Activated CD4-positive, alpha-beta T cell treated with anti-CD3 and anti-CD28 coated beads, Interleukin-2, amount 10 ng/mL, durations not matched to agents 7 days and 5 days (primary cell): ENCODE measurements at places on chromosomes 16 and 17.
A peak's percentile ranks its signal among the peaks of the same experiment; 100 is the strongest.

- no peak for DNase-seq
These were observed 19.0 kb downstream of the IGF2BP1 start for GRCh38 chr17:49015924-49016774.

DNA sequence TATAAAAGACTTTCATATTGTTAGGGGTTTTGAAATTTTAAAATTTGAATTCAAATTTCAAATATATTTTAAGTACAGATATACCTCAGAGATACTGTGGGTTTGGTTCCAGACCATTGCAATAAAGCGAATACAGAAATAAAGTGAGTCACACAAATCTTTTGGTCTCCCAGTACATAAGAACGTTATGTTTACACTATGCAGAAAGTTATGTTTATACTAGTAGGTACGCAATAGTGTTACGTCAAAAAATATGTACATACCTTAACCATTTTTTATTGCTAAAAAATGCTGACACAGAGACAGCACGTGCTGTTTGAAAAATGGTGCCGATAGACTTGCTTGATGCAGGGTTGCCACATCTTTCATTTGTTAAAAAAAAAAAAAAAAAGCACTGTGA lies 19.7 kb downstream of the NUP88 start:
- DNase-seq: no peak

GRCh38 chr16:50234771-50235556 lies 31.4 kb upstream of the ADCY7 start:
- no peak for DNase-seq

DNA sequence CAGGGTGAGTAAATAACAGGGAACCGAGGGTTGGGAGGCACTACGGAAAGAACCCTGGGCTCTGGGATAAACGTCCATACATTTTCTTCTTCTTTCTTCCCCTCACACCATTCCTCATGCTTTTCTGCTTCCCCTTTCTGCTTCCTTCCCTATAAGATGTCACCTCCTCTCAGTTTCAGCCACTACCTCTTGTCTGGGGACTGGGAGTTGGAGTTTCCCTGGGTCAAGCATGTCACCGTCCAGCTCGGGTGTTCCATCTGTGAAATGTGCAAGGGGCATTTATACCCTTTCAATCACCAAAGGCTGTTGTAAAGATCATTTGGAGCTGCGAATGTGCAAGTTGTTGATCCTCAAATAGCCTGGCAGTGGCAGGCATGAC lies 17.5 kb upstream of the CCL22 start:
- no peak for DNase-seq

DNA sequence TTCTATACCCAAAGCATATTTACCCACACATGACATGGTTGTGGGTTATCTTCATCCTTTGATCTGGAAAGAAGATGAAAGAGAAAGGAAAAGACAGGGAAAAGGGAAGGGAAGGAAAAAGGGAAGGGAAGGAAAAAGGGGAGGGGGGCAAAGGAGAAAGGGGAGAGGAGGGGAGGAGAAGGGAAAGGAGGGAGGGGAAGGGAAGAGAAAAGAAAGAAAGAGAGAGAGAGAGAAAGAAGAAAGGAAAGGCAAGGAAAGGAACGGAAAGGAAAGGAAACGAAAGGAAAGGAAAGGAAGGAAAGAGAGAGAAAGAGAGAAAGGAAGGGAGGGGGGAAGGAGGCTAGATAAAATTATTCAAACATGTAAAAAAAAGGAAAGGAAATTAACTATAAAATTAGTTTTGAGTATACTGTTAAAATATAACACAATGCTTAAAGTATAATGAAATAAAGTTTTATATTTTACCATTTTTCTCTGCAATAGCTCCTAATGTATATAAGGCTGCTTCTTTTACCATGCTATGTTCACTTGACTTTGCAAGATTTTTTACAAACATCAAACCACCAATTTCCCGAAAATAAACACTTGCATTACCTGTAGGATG lies 11.2 kb downstream of the TERB1 start:
- no peak for DNase-seq

DNA sequence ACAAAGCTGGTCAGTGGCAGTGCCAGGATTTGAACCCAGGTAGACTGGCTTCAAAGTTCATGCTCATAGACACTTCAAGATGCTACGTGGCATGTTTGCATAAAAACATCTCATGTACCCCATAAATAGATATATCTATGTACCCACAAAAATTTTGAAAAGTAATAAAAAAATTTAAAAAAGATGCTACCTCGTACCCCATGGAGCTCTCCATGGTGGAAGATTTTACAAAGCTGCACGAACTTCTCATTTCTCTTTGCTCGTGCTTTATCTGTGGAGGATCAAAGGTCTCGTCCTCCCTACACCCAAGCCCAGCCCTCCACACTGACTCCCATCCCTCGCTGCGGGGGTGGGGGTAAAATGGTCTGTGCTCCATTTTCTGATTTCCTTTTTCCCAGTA lies 135.5 kb downstream of the HAPSTR1 start:
- no peak for DNase-seq

DNA sequence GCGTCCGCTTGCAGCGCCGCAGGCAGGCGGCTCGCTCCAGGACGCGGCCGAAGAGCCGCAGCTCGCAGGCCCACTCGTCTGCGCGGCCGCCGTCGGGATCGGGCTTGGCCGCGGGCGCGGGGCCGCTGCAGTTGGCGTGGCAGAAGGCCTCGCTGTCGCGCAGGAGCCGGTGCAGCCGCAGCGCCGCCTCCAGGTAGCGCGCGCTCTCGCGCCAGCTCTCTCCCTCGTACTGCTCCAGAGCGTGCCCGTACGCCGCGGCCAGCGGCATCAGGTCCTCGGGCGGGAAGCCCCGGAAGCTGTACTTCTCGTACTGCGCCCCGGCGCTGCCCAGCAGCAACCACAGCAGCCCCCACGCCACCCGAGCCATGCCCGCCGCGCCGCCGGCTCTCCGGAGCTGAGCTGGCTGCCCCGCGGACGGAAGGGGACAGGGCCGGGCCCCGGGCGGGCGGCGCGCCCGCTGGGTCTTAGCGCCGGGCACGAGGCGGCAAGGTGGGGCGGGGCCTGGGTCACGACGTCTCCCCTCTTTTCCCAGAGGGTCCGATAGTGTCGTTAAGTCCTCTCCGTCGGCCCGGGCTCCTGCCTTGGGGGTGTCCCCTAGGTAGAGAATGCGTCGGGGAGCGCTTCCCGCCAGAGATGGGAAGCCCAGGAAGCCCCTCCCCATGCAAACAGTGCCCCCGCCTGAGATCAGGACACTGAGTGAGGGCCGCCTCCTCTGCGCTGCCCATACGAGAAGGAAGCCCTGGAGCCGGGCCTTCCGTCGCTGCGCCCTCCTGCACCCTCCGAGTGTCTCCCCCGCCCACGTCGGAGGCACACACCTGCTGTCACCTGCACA lies at the start of gene P3H4:
TSS of gene P3H4 (minus strand) at position 401 of the 832 bp plus-strand sequence. CDS start at position 367, 34 bp downstream.
- DNase-seq: peak; percentile 73

- no peak for DNase-seq
These were observed 48.3 kb downstream of the CUEDC1 start for GRCh38 chr17:57906910-57907309.

DNA sequence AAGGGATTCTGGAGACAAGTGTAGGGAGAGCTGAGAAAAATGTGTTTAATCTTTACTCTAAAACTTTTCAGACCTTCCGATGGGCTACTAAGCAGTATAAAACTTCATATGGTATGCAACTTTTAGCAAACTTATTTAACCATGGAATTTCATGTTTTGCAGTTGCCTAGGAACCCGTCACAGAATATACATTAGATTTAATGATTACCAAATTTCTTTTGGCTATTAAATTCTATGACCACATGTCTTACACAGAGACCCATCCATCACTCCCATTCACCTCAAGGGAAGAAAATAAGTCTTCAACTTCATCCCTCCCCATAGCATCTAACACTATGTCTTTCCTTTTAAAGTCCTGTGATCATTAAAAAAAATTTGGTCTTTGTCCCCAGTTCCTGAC lies 54.9 kb downstream of the HS3ST3A1 start:
- no peak for DNase-seq

GRCh38 chr17:69828087-69828486 lies 246.9 kb upstream of the KCNJ16 start:
- no peak for DNase-seq

DNA sequence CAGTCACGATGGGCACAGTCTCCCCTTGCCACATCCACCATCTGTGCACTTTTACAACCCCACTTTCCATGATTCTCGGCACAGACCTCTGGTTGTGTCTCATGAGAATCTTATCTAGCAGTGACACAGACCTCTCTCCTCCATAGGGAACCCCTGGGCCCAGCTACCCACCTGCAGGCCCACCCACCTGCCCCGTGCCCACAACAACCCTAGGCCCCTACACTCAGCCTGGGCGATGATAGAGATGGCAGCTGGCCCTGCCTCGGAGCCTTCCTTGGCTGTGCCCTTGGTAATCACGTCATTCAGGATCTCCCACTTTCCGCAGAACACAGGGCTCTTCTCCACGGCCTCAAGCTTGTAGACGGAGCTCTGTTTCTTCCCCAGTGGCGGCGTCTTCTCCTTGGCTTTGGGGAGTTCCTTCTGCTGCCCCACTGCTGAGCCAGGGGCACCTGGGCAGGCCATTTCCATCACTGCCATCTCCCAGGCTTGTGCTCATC lies 26.5 kb downstream of the MAP3K14 start:
- DNase-seq: no peak

DNA sequence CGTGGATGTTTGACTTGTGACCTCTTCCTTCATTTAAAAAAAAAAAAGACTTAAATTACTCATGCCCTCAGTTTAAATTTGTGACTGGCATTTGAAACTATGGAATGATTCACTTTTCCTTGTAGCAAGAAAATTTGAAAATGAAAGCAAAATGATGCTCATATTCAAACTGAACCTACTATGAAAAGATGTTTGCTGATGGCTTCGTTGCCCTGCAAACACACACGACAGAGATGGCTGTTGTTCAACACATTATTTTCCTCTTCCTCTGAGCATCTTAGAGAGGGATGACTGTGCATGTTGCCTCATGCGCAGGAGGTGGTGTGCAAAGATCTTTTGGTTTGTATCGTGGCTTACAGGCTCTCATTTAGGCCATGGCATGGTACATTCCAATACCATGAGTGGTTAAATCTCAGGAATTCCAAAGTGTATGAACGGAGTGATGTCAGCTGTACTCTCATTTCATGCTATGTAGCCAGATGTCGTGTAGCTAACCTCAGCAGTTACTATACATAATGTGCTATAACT lies 164.5 kb downstream of the PRKCA start:
- DNase-seq: peak; percentile 52

DNA sequence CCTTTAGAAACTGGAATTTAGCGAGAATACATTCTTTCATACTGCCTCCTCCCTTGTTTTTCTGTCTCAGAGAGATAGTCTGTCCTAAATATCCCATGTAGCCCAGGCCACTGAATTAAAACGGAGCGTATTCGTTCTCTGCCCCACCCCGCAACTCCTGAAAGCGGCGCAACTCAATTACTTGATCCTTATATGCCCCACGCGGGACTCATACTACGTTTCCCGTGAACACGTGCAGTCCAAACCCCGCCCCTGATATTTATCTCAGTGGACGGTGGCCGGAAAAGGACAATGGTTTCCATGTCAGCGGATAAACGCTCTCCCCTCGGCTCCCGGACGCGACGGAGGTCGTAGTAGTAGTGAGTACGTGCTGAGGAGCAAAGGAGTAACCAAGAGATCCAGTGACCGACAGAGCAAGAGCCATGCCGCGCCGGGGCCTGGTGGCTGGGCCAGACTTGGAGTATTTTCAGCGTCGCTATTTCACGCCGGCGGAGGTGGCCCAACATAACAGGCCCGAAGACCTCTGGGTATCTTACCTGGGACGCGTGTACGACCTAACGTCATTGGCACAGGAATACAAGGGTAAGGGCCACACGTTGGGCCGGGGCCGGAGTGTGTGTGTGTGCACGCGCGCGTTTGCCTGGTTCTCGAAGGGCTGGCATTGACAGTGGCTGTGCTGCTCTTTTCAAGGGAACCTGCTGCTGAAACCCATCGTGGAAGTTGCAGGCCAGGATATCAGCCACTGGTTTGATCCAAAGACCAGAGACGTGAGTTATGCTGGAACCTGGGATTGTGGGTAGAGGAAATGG lies at the start of gene CYB5D1:
TSS of gene CYB5D1 (plus strand) at position 291 of the 809 bp plus-strand sequence. CDS start at position 423, 132 bp downstream.
- peak; percentile 94 for DNase-seq
